Airway epithelial cell (primary cell): ENCODE measurements at places on chromosomes 6 and 20. TPM values are rescaled to one million over a fixed set of nuclear protein-coding genes. Genes with fewer than 3 reads are reported as not detected.

The KCNK17 gene
- total RNA-seq = not detected in 2 replicates

The HLA-DPA1 gene
- not detected in 2 replicates for total RNA-seq

The BPIFB2 gene
- not detected in 2 replicates for total RNA-seq

The GGTLC1 gene
- not detected in 2 replicates for total RNA-seq

The OR2J3 gene
- not detected in 2 replicates for total RNA-seq

The SLC35B2 gene
- 69.7 and 73.1 TPM in 2 replicates for total RNA-seq

The FAM209B gene
- 0.49 TPM in 1 of 2 replicates, not detected in the other for total RNA-seq

The CCM2L gene
- total RNA-seq = not detected in 2 replicates

The CST5 gene
- total RNA-seq = not detected in 2 replicates

The PI3 gene
- 53.8 and 117 TPM in 2 replicates for total RNA-seq

The PLA2G7 gene
- 0.51 and 1.2 TPM in 2 replicates for total RNA-seq

The MGME1 gene
- total RNA-seq = 14.6 and 15.2 TPM in 2 replicates

The ZC3H12D gene
- not detected in 2 replicates for total RNA-seq

The NHLRC1 gene
- total RNA-seq = 1.8 and 3.9 TPM in 2 replicates

The CST4 gene
- total RNA-seq = not detected in 2 replicates

The EYA2 gene
- 12.9 and 18.8 TPM in 2 replicates for total RNA-seq

The FHL5 gene
- not detected in 2 replicates for total RNA-seq

The CD24 gene
- total RNA-seq = 871 and 1,303 TPM in 2 replicates

The BPI gene
- total RNA-seq = not detected in 2 replicates

The EPB41L1 gene
- total RNA-seq = 9.0 and 11.7 TPM in 2 replicates
